Smooth muscle cell of the coronary artery (primary cell): ENCODE measurements at places on chromosomes 7 and 10. TPM values are rescaled to one million over a fixed set of nuclear protein-coding genes. Genes with fewer than 3 reads are reported as not detected.

Gene SH2D4B
- total RNA-seq = not detected in 2 replicates

Gene CHST12
- total RNA-seq = 6.0 and 7.4 TPM in 2 replicates

Gene INPP5F
- total RNA-seq = 9.6 and 25.8 TPM in 2 replicates

Gene HOXA9
- not detected in 2 replicates for total RNA-seq

Gene PNLIPRP2
- not detected in 2 replicates for total RNA-seq

Gene FAM25G
- not detected in 2 replicates for total RNA-seq

Gene MRLN
- not detected in 2 replicates for total RNA-seq

Gene ZFAND2A
- total RNA-seq = 10.1 and 28.6 TPM in 2 replicates

Gene ABCB4
- total RNA-seq = 0.08 and 0.12 TPM in 2 replicates

Gene GET4
- total RNA-seq = 19.4 and 29.1 TPM in 2 replicates

Gene FEZF1
- total RNA-seq = not detected in 2 replicates

Gene GIMAP4
- 0.35 TPM in 1 of 2 replicates, not detected in the other for total RNA-seq

Gene ZNF679
- total RNA-seq = not detected in 2 replicates

Gene SGMS1
- total RNA-seq = 26.7 and 28.8 TPM in 2 replicates

Gene TAC1
- total RNA-seq = not detected in 2 replicates

Gene FAM25C
- not detected in 2 replicates for total RNA-seq

Gene SLC35G1
- total RNA-seq = 1.5 and 3.2 TPM in 2 replicates

Gene OTUD1
- 3.7 and 5.9 TPM in 2 replicates for total RNA-seq

Gene C7orf33
- total RNA-seq = not detected in 2 replicates

Gene TMEM225B
- 0.53 and 1.2 TPM in 2 replicates for total RNA-seq

Gene LBX1
- not detected in 2 replicates for total RNA-seq

Gene LRRC18
- total RNA-seq = not detected in 2 replicates
